Stimulated activated CD4-positive, alpha-beta T cell treated with anti-CD3 and anti-CD28 coated beads, Interleukin-15, amount 100 ng/mL, for 24 hours (primary cell): ENCODE measurements at places on chromosomes 12 and 14.
A peak's percentile ranks its signal among the peaks of the same experiment; 100 is the strongest.

DNA sequence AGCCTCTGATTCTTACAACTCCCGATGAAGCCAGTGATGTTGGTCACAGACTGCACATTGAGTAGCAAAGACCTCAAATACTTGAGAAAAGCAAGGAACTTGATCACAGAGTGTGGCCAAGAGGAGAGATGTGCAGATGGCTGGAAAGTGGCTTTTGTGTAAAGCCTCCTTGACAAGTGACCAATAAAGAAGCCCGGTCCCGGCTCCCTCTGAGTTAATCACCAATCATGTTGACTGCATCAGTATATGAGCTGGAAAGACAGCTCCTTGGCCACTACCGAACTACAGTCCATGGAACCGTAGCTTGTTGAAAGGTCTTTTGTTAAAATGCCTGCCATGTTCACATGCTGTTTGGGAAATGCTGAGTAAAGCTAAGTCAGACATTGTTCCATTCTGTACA, 23.7 kb upstream of the SERPINA6 start:
- DNase-seq: no peak

DNA sequence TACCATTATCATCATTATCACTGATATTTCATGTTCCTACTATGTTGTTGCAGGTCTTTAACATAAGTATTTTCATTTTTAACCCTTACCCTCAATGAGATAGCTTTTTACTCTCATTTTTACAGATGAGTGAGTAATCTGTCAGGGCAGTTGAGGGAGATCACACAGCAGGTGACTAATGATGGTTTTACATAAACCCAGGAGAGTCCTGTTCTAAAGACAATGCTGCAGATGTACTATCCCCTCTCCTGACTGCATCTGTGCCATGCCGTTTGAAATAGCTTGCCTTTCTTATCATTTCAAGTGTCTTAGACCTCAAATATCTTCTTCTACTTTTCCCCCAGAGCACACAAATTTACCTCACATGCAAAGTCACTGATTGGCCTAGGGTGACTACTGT, 1552.1 kb upstream of the SEL1L start:
- no peak for DNase-seq

DNA sequence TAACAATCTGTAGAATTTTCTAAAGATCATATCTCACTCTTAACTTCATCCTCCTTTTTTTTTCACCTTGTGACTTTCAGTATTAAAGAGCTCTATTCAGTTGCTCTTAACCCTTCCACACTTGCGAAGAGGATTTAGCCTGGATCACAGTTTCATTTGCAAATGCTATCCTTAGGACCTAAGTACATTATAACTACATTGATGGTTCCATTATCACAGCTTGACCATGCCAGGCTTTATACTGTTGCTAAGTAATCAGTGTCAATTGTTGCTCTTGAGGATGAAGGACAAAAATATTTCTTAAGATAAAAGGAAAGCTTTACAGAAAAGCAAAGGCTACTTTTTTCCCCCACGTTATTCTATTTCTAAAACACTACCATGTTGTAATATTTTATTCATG, 122.2 kb downstream of the PDZRN4 start:
- no peak for DNase-seq

DNA sequence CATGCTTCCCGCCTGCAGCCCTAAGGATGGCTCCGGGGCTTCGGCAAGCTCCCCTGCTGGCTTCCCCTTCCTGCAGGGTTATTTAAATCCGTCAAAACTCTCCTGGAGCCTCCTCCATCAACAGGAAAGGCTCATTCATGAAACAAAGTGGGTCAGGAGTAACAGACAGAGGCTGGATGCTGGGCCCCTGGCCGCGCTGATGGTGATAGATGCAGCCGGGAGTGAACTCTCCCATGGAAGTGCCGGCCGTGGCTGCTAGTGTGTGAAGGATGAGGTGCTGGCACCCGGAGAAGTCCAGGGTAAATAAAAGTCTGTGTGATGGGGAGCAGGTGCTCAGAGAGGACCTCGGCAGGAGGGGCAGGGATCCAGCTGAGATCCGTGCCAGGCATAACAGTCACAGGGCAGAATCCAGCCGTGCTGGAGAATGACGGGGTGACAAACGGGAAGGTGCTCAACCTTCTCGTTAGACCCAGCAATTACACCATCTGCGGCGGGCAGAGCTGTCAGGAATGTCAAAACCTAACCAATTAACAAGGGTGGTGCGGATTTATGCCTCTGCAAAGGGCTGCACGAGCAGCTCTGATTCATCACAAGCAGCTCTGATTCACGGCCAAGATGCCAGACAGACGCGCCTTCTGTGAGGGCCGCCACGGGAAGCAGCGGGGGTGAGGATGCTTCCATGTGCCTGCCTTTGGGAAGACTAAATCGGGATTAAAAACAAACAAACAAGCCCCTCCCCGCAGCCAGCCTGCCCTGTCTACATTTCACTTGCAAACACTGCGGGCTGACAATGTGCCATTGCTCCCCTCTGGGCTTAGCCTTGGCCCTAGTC, 55.6 kb downstream of the SYNE3 start:
- DNase-seq: no peak

DNA sequence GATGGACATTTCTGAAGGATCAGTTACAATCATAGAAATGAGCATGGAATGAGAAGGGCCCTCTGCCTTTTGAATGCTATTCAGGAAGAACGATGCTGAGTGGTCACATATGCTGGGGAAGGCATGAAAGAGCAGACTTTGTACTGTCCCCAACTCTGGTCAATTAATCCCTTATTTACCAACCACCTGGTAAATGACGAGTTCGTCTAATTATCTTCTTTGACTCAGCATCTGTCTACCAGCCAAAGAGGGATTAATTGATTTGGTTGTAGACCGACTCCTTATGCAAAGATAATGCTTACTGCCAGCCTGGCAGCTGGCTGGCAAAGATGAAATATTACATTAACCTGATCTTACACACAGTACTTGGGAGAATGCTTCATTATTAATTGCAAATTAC, 152.2 kb downstream of the CHST11 start:
- DNase-seq: no peak

- DNase-seq: no peak
Observed at GRCh38 chr14:54672688-54673087, 105.8 kb downstream of the SAMD4A start.

DNA sequence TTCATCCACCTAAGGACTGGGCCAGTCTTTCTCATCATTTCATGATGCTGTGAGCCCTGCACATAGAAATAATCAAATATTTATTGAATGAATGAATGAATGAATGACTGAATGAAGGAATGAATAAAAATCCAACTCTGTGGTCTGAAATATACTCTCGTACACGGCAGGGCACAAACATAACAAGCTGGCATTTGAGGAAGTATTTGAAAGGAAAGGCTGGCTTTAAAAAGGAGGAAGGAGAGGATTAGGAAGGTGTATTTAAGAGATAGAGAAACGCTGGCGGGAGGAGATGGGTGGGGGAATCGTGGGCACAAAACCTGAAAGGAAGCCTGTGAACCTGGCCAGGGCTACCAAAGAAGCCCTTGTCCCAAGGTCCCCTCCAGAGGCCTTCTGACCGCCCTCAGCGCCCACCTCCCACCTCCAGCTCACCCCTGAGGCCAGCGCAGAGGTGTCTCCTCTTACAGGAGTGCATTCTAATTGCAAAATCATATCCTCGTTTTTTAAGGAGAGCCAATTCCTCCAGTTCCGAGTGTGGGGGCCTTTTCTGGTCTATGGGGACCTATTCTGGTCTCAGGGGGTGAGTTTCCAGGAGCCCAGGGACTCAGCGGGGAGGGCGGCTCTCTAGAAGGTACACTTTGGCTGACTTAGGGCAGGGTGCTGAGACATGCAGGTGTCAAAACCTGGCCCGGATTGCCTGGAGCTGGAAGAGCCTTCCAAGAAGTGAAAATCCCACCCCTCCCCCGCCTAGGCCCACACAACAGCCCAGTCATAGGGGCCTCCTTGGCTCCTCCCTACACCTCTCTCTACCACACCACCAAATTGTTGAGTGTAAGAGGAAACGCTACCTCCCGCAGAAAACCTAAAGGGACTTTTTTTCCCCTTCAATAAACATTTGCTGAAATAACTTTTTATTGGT, 8.7 kb upstream of the JDP2 start:
- peak; percentile 73 for DNase-seq

DNA sequence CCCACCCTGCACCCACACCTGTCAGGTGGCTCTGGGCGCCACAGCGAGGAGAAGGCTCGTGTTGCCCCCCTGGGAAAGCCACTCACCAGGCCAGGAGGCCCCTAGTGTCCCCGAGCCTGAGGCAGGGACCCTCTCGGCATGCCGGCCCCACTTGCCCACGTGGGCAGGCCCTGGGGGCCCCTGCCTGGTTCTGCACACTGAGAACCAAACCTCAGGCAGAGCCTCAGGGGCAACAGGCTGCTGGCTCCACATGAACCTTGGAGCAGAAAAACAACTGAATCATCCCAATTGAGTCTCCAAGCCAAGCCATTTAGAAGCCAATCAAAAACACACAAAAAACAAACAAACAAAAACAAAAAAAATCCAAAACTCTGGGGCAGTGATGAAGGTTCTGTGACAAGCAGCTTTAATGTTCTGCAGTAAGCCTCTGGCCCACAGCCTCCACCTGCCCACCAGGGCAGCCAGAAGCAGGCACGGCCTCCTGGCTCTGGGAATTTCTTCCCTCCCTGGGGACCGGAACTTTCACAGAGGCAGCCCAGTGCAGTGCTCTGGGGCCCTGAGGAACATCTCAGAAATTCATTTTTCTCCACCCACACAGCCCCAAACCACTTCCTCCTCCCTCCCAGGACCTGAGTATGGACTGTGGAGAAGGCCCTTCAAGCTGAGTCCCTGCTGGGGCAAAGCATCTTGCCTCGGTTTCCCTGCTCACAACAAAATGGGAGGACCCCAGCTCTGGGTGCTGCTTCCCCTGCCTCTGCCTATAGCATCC, 90.2 kb downstream of the CHGA start:
- DNase-seq: peak; percentile 8
